ENCODE measurements at places on chromosomes 1 and 21. TPM values are rescaled to one million over a fixed set of nuclear protein-coding genes. Genes with fewer than 3 reads are reported as not detected.

The COL24A1 gene
- 0.07 TPM for total RNA-seq

DNA sequence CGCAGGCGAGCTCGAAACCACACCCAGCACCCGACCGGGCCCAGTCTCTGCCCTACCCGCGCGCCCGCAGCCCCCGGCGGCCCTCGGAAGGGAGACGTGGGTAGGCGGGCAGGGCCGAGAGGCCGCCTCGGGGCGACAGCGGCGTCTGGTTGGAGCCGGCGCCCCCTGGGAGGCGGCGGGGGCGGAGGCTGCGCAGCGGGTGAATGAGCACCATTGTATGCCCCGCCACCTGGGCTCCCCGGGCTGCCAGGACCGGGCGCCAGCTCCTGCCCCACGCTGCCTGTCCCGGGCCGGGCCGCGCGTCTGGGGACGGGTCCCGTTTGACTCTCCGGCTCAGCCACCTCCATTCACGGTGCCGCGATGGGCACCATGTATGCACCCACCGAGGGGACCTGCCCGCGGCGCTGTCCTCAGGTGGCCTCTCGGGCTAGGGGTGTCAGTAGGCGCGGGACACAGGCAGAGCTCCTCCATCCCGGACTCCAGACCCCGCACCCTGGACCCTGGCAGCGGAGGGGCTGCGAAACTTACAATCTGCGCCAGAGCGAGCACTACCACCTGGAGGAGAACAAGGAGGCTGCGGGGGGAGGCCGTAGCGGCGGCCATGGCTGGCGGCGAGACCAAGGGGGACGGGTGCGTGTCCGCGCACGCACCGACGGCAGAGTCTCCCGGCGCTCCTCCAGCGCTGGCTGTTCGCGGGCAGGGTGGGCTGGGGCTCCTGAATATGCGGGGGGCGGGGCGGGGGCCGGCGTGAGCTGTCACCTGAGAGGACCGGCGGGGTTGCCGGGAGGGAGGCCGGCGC is at the start of gene COL9A2:
Gene COL9A2 (minus strand): TSS at position 692 of the 799 bp plus-strand sequence. CDS start 89 bp downstream, at position 603.
- no peak for DNase-seq

GRCh38 chr1:193905288-193906085 is 719.1 kb upstream of the B3GALT2 start:
- DNase-seq = no peak

- DNase-seq = no peak
Observed at GRCh38 chr1:198701250-198701649, 62.4 kb downstream of the PTPRC start.

DNA sequence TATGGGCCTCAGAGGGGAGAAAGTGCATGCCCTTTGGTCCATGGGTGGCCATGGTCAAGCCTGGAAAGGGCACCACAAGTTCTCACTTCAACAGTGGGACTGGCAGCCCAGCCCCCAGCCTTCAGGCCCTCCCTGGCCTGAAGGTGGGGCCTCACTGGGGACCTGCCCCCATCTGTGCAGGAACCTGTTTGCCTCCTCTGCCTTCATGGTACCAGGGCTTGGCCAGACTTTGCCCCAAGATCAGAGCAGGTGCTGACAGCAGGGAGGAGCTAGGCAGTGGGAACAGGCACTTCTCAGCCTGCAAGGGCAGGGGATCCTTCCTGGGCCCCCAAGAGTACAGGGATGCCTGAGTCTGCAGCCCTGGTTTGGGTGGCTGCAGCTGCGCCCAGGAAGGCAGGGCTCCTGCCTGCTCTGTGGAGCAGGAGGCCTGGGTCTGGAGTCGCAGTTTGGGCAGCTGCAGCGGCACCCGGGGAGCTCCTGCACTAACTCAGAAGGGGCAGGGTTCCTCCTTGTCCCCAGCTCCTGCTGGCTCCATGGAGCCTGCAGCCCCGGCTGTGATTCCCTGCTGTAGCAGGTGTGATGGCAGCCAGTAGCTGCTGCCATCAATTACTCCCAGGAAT is 460.1 kb upstream of the NCAM2 start:
- no peak for DNase-seq

GRCh38 chr1:41614818-41615217 is 130.3 kb upstream of the EDN2 start:
- no peak for DNase-seq

The C1orf87 gene
- total RNA-seq = not detected

The MAP10 gene
- 1.1 TPM for total RNA-seq

DNA sequence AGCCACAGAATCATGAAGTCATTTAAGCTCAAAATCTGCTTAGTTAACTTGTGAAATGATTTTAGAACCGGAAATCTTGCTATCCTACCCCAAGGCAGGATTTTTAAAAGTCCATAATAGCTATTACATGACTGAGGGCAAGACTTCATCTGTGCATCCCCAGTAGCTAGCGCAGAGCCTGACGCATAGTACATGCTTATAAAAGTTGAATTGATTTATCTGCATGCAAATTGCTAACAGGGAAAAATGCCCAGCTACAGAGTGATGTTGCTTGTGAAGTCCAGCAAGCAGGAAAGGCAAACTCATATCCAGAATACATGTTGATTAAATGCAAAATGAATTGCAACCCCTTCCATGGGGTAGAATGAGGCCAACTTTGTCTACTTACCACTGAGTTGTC is 8.1 kb upstream of the MAP1LC3C start:
- no peak for DNase-seq

DNA sequence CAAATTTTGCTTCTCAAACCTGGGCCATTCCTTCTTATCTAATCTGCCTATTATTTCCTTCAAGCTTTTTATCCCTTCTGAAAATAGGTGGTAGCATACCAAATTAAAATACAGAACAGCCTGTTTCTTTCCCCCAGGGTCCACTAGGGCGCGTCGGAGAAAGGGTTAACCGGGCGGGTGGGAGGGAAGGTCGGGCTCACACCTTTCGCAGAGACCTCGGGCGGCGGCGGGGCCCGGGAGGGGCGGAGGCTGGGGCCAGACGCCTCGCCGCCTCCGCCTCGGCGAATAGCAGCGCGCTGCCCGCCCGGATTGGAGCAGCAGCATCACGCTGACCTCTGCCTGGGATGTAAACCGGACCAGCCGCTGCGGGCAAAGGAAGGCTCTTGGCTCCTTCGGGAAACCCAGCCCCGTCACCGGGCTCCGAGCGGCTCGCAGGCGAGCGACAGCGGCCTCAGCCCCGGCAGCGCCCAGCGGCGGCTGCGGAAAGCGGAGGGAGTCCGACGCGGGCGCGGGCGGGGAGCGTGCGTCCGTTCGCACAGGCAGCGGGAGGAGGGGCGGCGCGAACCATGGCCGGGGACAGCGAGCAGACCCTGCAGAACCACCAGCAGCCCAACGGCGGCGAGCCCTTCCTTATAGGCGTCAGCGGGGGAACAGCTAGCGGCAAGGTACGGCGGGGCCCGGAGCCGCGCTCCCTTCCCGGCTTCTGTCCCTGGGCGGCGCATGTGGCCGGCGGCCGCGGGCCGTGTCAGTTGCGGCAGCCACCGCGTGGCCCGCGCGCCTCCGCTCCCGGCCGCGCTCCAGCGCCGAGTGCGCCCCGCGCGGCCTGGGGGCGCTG is at the start of gene UCK2:
Gene UCK2 (plus strand): TSS at position 347 of the 835 bp plus-strand sequence. CDS start 220 bp downstream, at position 567.
- DNase-seq = no peak

GRCh38 chr1:192201303-192201702 is 43.0 kb downstream of the RGS18 start:
- DNase-seq = no peak

The C8B gene
- not detected for total RNA-seq

- DNase-seq = no peak
Observed at GRCh38 chr1:44147582-44147981, 6.2 kb upstream of the KLF18 start.

GRCh38 chr1:164771619-164772361 is 212.8 kb downstream of the PBX1 start:
- DNase-seq = no peak

GRCh38 chr1:219876798-219877209 is 51.6 kb downstream of the SLC30A10 start:
- no peak for DNase-seq

DNA sequence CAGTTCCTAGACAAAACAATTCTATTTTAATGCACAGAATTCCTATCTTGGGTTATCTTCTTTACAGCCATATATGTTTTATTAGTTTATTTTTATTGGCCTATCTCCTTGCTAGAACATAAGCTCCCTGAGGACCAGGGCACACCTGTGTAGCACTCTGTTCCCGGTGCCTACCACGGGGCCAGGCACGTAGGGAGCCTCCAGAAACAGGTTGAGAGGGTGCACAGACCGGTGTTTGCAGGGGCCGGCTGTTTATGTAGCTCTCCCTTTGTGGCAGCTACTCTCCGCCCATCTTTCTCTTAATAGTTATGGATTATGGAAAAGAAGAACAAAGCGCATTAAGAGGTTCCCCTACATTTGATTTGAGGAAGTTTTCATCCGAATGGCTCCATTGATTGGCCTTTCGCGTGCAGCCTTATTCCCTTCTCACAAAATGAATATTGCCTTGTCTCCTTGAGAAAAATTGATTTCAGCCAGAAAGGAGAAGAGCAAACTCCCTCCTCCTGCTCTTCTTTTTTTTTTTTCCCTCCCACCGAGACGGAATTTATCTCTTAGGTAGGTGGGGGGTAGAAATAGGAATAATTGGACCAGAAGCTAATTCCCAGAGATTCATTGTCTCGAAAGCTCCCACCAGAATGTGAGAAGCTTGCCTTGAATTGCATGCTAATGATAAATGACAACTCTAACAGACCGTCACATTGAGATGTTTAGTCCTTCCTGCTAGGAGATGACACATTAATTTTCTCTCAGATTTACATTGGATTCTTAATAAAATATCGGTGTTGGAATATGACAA is 447.4 kb downstream of the CAMTA1 start:
- no peak for DNase-seq
